ENCODE measurements at places on chromosomes 3 and 15.

- DNase-seq: no peak
Measured at GRCh38 chr15:35481992-35482391, 64.0 kb downstream of the DPH6 start.

DNA sequence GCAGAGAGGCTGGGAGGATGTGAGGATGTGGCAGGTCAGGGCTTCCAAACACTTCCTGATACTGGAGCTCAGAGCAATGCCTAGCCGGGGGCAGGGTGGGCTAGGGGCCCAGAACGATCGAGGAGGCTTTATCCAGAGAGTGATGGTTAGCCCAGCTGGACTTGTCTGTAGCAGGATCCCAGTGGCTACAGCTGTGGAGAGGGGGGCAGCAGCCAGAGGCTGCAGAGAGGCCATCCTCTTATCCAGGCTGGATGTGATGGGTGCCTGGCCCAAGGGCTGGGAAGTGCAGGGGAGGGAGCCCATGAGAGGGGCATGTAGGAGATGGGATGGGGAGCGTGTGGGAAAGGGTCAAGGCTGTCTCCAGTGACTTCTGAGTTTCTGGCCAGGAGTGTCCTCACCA is 4.6 kb downstream of the PARP3 start:
- peak; percentile 13 for DNase-seq

DNA sequence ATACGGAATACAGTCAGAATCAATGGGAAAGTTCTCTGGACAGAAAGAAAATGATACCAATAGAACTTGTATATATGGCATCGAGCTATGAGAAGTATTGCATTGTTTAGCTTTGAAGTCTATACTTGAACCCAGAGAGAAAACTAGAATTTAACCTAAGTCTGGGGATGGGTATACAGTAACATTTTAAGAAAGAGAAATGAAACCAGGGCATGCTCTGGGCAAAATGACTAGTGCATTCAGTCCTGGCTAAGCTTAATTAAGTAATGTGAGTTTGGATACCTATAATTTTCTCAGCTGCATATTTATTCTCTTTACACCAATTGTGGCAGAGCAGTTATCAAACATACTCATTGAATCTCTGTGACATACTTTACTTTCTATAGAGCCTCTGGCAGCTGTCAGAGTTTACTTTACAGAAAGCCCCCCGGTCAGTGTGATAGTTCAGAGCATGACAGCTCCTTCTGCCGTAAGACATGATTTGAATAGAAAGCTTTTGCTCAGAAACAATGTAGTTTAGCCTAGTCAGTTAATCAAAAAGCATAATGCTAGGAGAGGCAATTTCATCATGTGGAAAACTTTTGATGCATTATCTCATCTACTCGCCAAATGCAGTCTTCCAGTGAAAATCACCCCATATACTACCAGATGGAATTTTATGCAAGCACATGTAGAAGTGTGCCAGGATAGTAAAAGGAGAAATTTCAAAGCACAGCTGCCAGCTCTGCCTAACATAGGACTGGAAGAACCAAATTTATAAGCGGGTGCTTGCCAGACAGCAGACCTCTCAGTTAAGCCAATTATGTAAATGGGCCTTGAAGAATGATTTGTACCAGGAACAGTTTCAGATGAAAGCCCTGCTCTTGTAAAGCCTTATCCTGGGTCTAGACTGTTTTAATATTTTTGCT is 40.7 kb downstream of the OXSM start:
- DNase-seq: peak; percentile 48

DNA sequence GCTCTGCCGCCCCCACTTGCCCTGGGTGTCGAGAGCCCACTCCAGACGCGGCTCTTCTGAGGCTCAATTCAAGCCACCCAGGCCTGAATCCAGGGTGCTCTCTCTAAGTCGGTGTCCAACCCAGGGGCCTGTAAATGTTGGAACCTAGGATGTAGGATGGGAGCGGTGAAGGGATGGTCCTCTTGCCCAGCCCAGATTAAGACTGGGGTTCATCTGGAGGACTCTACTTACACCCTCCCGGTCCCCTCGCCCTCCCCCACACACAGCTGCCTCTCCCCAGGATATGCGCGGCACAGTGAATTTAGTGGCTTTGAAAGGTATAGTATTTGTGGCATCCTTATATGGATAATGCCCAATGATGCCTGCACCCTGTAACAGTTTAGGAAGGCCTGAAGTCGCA is 822 bp upstream of the FBN1 start:
- DNase-seq: no peak

DNA sequence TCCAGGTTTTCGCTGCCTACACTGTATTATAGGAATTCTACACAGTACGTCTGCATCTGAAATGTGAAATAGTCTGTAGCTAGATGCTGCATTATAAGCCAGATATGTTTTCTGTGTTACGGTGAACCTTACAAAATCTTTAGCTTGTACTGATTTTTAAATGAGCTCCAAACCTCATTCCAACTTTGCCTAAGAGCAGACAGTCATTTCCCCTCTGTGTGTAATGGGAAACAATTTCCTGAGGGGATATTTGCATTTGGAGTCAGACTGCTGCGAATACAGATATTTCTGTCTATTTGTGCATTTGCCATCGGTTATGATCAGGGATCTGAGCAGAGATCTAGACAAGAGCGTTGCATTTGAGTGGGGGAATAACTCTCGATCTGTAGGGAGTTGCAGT is 37.5 kb downstream of the ARNT2 start:
- no peak for DNase-seq

GRCh38 chr3:173398111-173398479 is 551 bp downstream of the NLGN1 start:
- no peak for DNase-seq

DNA sequence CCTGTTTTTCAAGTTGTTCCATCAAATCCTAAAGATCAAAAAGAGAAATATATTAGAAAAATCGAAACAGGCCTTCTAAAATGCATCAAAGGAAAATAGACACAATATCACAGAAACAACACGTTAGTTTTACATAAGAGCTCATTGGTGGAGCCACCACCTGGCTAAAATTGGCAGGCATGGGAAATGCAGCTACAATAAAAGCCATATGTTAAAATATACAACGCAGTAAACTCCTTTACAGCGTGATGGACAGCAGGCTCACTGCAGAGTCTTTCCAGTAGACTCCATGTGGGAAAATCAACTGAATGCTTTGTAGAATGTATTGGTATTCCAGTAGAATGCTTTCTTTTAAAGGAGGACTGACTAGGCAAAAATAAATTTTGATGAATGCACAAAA is 40.9 kb upstream of the MYO5C start:
- no peak for DNase-seq

- DNase-seq: no peak
Measured at GRCh38 chr3:134322286-134322685, 52.0 kb downstream of the AMOTL2 start.

- DNase-seq: no peak
Measured at GRCh38 chr15:38992930-38993329, 428.3 kb upstream of the RASGRP1 start.

- DNase-seq: no peak
Measured at GRCh38 chr15:80480909-80481308, 76.7 kb downstream of the ARNT2 start.

DNA sequence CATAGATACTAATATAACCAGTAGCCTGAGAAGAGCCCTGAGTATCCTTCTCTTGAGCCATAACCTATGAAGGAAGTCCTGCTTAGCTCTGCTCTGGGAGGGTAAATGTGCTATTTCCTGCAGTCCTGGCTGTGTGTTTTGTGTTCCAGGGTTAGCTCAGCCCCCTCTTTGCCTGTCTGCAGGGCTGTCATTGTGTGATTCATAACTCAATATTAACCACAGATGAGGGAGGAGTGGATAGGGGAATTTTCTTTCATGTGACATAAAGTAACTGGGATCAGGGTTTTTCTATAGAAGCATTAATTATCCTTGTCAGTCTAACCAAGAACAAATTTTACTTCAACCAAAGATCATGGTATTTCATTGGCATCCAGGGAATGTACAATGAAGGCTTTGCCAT is 183.3 kb upstream of the ZBTB20 start:
- DNase-seq: no peak

DNA sequence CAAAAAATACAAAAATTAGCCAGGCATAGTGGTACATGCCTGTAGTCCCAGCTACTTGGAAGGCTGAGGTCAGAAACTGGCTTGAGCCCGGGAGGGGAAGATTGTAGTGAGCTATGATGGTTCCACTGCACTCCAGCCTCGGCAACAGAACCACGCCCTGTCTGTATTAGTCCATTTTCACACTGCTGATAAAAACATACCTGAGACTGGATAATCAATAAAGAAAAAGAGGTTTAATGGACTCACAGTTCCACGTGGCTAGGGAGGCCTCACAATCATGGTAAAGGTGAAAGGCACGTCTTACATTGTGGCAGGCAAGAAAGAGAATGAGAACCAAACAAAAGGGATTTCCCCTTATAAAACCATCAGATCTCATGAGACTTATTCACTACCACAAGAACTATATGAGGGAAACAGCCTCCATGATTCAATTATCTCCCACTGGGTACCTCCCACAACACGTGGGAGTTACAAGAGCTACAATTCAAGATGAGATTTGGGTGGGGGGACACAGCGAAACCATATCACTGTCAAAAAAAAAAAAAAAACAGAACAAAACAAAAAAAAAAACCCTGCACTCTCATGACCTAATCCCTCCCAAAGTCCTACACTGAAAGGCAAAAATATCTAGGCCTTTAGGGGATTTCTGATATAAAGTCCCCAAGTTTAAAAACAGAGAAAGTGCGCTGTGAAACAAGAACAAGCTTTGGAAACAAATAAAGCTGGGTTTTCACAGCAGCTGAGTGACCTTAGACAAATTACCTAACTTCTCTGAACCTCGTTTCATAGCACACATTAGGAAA is 224.7 kb downstream of the IGSF11 start:
- DNase-seq: no peak

DNA sequence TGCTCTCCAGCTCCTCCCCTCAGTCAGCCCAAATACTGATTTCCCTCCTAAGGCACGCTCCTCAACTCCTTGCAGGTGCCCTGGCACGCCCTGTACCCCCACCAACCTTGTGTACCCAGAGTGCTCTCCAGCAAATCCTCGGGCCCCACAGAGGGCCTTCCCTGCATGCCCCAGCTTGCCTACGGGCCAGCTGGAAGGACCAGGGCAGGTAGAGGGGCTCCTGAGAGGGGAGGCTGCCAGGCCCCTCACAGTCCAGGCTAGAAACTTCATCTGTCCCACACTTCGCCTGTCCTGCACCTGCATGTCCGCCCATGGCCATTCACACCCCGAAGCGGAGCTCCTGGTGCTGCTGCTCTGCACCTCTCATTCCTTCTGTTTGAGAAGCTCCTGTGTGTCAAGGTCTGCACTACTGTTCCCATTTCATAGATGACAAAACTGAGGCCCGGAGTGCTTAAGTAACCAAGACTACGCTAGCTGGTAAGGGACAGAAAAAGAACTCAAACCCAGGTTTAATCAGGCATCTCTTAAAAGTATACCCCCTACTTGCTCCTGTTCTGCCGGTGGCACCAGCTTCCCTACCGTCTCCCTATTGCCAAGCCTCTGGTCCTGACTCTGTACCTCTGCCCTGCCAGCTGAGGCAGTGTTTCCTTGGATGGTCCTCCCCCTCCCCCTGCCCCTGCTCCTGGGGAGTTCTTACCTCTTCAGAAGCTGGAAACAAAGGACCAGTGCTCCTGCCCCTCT is 35.6 kb downstream of the ZXDC start:
- no peak for DNase-seq

DNA sequence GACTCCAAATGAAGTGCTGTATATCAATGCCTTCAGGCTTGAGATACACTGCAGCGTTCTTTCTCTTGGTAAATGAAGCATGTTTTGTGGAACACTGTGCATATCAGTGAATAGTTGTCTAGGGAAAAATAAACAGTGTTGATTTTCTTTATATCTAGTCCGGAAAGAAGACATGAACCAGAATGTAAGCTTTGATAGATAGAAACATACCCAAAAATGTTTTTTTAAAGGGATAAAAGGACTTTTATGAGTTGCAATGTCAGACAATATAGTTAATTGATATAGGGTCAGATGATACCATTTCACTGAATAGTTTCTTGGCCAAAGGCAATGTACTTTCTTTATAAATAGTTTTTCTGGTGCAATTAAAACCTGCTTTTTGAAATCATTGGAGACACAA is 1037.8 kb downstream of the OTOL1 start:
- no peak for DNase-seq

GRCh38 chr15:95932676-95933075 is 397.8 kb upstream of the NR2F2 start:
- no peak for DNase-seq

- DNase-seq: no peak
Measured at GRCh38 chr3:72847282-72847681, 963 bp downstream of the SHQ1 start.

DNA sequence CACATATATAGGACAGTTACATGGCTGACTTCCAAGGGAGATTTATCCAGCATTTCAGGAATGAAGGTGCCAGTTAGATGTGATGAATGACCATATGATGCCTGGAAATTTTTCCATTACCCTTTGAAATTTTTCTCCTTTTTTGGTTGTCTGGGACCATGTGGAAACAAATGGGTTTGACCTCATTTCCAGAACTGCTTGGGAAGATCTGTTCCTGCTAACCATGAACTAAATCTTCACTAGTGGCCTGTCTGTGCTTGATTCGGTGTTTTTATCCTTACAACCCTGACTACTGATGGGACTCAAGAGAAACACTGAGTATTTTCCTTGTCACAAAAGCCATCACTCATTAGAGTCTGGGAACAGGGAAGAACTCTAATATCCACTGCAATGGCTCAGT is 409.4 kb downstream of the PDCD6IP start:
- DNase-seq: no peak

- peak; percentile 99 for DNase-seq
Measured at GRCh38 chr3:161220850-161221753, at the start of gene NMD3. NMD3 (plus strand) TSS chr3:161221311; CDS start chr3:161222014, 703 bp downstream.

DNA sequence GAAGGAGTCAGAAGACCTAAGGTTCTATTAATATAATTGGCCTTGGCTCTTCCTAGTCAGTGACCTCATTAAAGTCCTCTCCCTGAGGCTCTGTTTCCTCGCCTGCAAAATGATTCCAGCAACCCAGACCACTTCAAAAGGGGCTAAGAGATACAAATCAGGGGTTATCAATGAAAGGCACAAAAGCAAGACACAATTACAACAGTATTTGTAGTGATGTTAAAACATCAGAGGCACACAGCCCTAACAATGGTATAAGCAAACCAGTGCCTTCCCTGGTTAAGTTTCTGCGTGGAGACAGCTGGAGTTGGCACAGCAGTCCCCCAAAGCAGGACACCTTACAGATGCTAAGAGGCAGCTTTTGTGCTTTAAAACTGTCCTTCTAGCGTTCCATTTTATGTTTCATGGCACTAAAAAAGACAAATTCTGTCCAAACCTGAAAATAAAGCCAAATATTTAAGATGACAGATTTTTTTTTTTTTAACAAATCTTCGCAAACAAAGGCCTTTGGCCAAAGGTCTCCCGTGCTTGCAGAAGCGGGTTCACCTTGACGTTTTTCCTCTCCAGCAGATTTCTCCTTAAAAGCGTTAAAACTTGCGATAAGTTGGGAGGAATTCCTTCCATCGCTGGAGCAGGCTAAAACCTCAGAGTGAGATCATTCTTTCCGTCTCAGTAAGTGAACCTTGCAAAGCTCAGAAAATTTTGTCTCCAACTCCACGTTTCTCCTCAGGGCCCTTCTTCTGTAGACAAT is 999 bp downstream of the ZNF280D start:
- peak; percentile 43 for DNase-seq
